ENCODE measurements at places on chromosomes 1 and 21. TPM values are rescaled to one million over a fixed set of nuclear protein-coding genes. Genes with fewer than 3 reads are reported as not detected.

The SHE gene
- 9.9 TPM for polyA plus RNA-seq

DNA sequence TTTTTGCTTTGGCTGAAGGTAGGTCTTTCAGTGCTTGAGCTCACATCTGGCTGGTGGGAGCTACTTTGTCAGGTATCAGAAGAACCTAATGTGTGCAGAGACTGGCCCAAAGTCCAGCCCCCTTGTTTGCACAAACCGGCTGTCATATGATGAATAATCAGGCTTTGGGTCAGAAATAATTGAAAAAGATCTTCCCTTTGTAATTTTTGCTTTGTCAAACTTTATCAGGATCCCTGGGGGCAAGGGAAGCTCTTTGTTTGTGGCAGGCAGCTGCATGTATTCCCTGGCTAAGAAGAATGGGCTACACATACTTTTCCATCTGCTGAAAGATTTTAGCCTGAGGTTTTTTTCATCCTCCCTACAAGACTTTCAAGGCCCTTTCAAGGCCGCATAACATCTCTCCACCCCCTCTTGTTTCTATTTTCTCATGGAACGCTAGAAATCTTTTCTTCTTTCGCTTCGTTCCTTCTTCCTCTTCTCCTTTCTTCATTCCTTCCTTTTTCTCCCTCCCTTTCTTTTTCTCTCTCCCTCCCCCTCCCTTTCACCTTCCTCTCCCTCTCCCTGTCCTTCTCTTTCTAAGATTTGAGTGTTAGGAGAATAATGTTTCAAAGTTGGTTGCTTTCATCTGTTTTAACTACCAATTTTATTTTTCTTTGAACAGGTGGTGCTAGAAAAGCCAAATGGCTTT lies 25.5 kb downstream of the TUFT1 start:
- no peak for DNase-seq

GRCh38 chr1:50430010-50430405 lies 6.8 kb upstream of the DMRTA2 start:
- no peak for DNase-seq

DNA sequence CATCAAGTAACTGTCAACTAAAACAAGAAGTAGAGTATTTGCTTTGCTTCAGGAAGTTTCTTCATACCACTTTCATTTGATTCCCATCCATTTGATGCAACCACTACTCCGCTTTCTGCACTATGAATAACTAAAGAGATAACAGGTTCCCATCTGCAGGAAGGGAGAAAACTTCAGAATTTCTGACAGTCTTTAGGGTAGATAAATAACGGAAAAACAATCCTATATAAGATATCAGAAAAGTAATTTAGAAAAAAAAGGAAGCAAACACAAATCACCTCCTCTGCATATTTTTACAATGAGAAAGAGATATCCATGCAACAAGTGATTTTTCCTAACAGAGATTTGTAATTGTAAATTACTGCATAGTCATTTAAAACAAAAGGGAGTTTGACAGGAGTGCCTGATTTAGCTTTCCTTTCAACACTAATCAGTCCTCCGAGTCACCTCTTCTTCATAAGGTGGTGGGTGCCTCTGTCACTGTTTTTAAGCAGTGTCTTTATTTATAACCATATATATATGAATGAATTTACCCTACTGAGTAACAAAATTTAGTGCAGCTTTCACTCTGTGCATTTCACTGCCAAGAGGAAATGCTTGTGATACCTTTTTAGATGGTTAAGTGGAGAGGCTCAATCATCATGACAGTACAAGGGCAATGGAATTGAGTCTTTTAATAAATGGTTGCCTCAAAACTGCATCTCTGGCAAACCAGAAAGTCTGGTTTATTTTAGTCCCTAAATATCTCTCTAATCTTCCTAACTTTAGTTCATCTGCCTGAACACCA lies 1920.4 kb downstream of the MRPL39 start:
- no peak for DNase-seq

- no peak for DNase-seq
Measured at GRCh38 chr1:235567812-235568503, 63.7 kb upstream of the B3GALNT2 start.

Data from renal cortex interstitium (tissue), 15 donors.